ENCODE measurements at places on chromosomes 11 and 22.

- no peaks in the 10 kb centered on the region for H3K27me3 ChIP-seq
- H3K36me3 ChIP-seq, result no peaks in the 10 kb centered on the region
- peaks cover 5% of the 10 kb centered on the region for H3K4me1 ChIP-seq
- DNase-seq, result no peak
Observed at GRCh38 chr11:11708256-11708655, 86.5 kb upstream of the GALNT18 start.

- DNase-seq, result no peak
- no peaks in the 10 kb centered on the region for H3K4me1 ChIP-seq
- no peak overlapping the region for H3K27ac ChIP-seq
- H3K36me3 ChIP-seq, result no peaks in the 10 kb centered on the region
- no peak overlapping the region for H3K4me3 ChIP-seq
- no peaks in the 10 kb centered on the region for H3K27me3 ChIP-seq
Observed at GRCh38 chr11:44223238-44223637, 86.7 kb downstream of the ALX4 start.

- H3K4me3 ChIP-seq, result no peak overlapping the region
- no peaks in the 10 kb centered on the region for H3K36me3 ChIP-seq
- DNase-seq, result no peak
- no peaks in the 10 kb centered on the region for H3K27me3 ChIP-seq
- H3K27ac ChIP-seq, result peak overlapping the region; percentile 95
Observed at GRCh38 chr22:41411021-41411851, 29.5 kb downstream of the TEF start.

DNA sequence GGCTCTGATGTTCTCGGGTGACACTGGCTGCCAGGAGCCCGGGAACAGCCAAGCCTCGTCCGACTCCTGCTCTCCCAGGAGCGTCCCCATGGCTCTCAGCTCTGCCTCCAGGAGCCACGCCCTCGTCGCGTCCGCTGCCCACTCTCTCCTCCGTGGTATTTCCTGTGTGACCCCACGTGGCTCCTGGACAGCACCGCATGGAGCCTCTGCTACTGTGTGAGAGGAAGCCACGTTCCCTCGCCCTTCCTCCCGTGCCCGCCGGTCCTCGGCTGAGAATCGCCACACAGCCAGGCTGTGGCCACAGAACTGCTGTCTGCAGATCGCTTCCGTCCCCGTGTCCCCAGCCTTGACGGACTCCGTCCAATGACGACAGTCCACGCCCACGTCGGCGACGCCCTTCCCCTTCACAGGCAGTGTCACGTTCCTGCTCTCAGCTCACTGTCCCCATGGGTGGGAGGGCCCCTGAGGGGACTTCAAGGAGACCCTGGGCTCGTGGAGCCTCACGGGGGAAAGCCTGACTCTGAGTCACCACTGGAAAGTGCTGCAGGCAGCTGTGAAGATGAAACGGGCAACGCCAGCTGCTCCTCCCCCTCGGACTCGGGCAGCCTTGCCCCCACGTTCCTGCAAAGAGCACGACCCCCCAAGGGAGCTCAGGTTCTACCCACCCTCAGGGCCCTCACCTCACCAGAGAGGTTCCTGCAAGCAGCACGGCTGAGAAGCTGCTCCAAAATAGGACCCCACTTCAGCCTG, 458.5 kb downstream of the BRD1 start:
- no peak overlapping the region for H3K4me3 ChIP-seq
- DNase-seq, result no peak
- peaks cover 42% of the 10 kb centered on the region for H3K27me3 ChIP-seq
- H3K27ac ChIP-seq, result no peak overlapping the region
- H3K4me1 ChIP-seq, result no peaks in the 10 kb centered on the region

GRCh38 chr11:121714351-121714750, 261.6 kb upstream of the SORL1-AS1 start:
- H3K36me3 ChIP-seq, result no peaks in the 10 kb centered on the region
- no peak for DNase-seq
- no peak overlapping the region for H3K27ac ChIP-seq
- no peak overlapping the region for H3K4me3 ChIP-seq
- H3K4me1 ChIP-seq, result no peaks in the 10 kb centered on the region
- no peaks in the 10 kb centered on the region for H3K27me3 ChIP-seq

DNA sequence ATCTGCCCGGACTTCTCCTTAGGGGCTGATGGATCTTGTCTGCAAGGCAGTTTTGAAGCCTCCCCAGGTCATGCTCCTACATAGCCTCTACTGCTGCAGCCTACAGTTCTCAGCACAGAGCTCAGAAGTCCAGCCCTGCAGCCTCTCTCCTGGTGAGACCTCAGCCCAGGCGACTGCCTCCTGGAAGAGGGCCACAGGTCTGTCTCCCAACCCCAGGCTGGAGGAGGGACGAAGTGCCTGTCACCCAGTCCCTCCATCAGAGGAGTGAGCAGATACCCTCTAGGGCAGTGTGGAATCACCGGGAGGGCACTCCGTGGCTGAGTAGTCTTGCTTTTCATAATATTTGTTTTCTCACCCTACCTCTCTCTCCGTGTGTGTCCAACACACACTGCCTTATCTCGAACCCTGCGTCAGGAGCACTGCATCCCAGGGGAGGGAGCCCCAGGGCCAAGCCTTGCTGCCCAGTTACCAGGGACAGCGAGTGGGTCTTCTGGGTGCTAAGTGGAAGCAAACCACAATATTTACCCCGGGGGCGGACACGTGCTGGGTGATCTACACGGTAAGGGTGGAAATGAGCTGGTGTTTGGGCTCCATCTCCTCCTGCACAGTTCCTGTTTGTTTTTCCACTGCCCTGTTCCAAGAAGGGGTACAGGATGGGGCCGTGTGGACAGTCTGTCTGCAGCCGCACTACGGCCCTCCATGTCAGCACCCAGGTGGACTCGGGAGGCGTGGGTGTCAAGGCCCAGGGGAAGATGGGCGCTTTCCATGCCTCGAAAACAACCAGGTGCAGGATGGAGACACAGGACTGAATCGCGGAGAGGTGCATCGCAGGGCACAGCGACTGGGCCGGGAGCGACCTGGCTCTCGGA, 133.7 kb upstream of the HSD17B12 start:
- H3K27ac ChIP-seq, result no peak overlapping the region
- peaks cover 42% of the 10 kb centered on the region for H3K27me3 ChIP-seq
- H3K4me1 ChIP-seq, result no peaks in the 10 kb centered on the region
- DNase-seq, result no peak

DNA sequence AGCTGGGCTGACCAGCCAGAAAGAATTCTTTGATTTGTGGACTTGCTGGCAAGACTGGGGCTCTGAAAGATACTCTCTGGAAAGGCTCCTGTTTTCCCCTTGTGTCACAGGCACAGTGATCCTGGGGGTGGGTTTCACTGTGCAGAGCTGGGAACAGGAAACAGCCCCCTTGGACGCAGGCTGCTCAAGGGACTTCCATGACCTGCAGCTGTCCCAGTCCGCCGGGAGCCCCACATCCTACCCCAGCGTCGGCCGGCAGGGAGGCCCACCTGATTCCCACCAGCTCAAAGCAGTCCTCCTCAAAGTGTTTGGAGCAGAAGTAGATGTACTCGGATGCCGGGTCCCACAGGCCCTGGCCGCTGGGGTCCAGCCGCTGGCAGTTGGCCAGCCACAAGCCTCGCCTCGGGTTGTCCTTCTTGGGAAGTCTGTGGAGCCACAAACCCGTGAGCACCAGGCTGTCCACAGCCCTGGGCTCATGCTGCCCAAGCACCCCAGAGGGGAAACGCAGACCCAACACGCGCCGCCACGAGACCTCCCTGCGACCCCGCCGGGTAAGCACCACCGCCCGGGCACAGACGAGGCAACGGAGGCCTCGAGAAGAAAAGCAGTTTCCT, 824 bp downstream of the THAP7 start:
- peaks cover 38% of the 10 kb centered on the region for H3K4me1 ChIP-seq
- no peak for DNase-seq
- peak overlapping the region; percentile 97 for H3K27ac ChIP-seq
- H3K27me3 ChIP-seq, result no peaks in the 10 kb centered on the region
- peak overlapping the region; percentile 74 for H3K4me3 ChIP-seq

GRCh38 chr11:1337647-1338007, 28.2 kb upstream of the TOLLIP start:
- no peak overlapping the region for H3K27ac ChIP-seq
- DNase-seq, result no peak
- no peaks in the 10 kb centered on the region for H3K36me3 ChIP-seq
- H3K4me3 ChIP-seq, result peak overlapping the region; percentile 52
- no peaks in the 10 kb centered on the region for H3K27me3 ChIP-seq
- H3K4me1 ChIP-seq, result peaks cover 27% of the 10 kb centered on the region

DNA sequence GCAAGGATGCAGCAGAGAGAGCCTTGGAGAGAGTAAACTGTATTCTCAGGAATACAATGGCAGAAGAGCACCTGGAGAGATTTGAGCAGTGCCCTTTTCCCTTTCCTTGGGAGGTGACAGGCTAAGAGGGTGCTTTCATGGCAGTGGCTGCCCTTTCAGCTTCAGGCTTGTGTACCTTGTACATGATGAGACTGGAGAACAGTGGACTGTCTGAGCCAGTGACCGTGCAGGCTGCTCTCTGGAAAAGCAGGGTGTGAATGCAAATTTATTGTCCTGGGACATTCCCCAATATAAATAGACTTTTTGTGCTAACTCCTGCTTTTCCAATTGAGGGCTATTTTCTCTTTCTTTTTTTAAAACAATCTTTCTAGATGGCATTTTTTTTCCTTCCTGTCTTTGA, 99.3 kb downstream of the TRIM44 start:
- no peak for DNase-seq
- no peak overlapping the region for H3K4me3 ChIP-seq
- H3K27me3 ChIP-seq, result no peaks in the 10 kb centered on the region
- no peak overlapping the region for H3K27ac ChIP-seq
- H3K4me1 ChIP-seq, result peaks cover 28% of the 10 kb centered on the region

DNA sequence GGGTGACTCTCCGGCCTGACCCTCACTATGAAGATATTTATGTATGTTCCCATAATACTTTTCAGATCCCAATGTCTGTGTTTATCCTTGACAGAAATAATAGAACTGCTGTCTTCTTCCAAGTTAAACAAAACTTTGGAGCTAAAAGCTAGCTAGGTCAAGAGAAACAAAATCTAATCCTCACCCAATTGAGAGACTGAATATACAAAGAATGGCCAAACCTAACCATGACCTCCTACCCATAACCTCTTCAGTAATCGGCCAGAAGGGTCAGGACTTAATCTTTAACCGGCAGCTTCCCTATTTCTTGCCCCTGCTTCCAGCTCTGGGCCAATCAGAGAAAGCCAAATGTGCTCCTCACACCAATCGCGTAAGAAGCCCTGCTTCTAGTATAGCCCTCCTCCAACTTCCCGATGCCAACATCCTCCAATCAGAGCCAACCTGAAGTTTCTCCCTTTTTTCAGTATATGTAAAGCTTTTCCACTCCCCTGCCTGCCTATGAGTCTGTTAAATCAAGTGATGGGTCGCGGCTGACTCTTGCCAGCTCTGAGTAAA, 1.7 kb upstream of the DDX6 start:
- H3K36me3 ChIP-seq, result no peaks in the 10 kb centered on the region
- H3K4me3 ChIP-seq, result peak overlapping the region; percentile 97
- peak; percentile 76 for DNase-seq
